CD14-positive monocyte (primary cell): ENCODE measurements at places on chromosomes 4 and X. TPM values are rescaled to one million over a fixed set of nuclear protein-coding genes. Genes with fewer than 3 reads are reported as not detected.

- H3K27me3 ChIP-seq: no peaks in the 10 kb centered on the region
- no peaks in the 10 kb centered on the region for H3K4me1 ChIP-seq
- no peak overlapping the region for H3K27ac ChIP-seq
Measured at GRCh38 chrX:119459181-119459580, 9.1 kb upstream of the SLC25A5 start.

CCDC160 gene
- not detected for polyA plus RNA-seq

GRCh38 chrX:40050532-40050931 is 47.2 kb downstream of the BCOR start:
- DNase-seq: no peak
- H3K36me3 ChIP-seq: peaks cover 66% of the 10 kb centered on the region
- no peaks in the 10 kb centered on the region for H3K27me3 ChIP-seq
- H3K4me1 ChIP-seq: no peaks in the 10 kb centered on the region

- no peak overlapping the region for H3K27ac ChIP-seq
- H3K4me1 ChIP-seq: no peaks in the 10 kb centered on the region
- DNase-seq: no peak
- H3K36me3 ChIP-seq: no peaks in the 10 kb centered on the region
- H3K27me3 ChIP-seq: no peaks in the 10 kb centered on the region
- no peak overlapping the region for H3K4me3 ChIP-seq
Measured at GRCh38 chr4:143768007-143768591, 67.6 kb upstream of the FREM3 start.

- H3K4me1 ChIP-seq: no peaks in the 10 kb centered on the region
- H3K36me3 ChIP-seq: no peaks in the 10 kb centered on the region
- no peak overlapping the region for H3K27ac ChIP-seq
Measured at GRCh38 chrX:104641176-104641575, 75.2 kb downstream of the IL1RAPL2 start.

- no peaks in the 10 kb centered on the region for H3K27me3 ChIP-seq
- H3K36me3 ChIP-seq: no peaks in the 10 kb centered on the region
Measured at GRCh38 chrX:97065066-97065465, 181.4 kb downstream of the RPA4 start.

GRCh38 chrX:110087485-110088356 is 84.8 kb downstream of the TMEM164 start:
- DNase-seq: peak; percentile 71
- H3K27me3 ChIP-seq: peaks cover 3% of the 10 kb centered on the region
- H3K4me3 ChIP-seq: peak overlapping the region; percentile 33
- H3K4me1 ChIP-seq: peaks cover 52% of the 10 kb centered on the region
- H3K36me3 ChIP-seq: no peaks in the 10 kb centered on the region
- H3K27ac ChIP-seq: peak overlapping the region; percentile 89

GRCh38 chr4:83548151-83548905 is 12.4 kb downstream of the GPAT3 start:
- peaks cover 43% of the 10 kb centered on the region for H3K4me1 ChIP-seq
- no peak overlapping the region for H3K4me3 ChIP-seq
- peaks cover 23% of the 10 kb centered on the region for H3K36me3 ChIP-seq

- no peaks in the 10 kb centered on the region for H3K27me3 ChIP-seq
- no peak overlapping the region for H3K4me3 ChIP-seq
- H3K4me1 ChIP-seq: peaks cover under 1% of the 10 kb centered on the region
- DNase-seq: no peak
Measured at GRCh38 chr4:53987761-53988171, 76.6 kb downstream of the CHIC2 start.

DNA sequence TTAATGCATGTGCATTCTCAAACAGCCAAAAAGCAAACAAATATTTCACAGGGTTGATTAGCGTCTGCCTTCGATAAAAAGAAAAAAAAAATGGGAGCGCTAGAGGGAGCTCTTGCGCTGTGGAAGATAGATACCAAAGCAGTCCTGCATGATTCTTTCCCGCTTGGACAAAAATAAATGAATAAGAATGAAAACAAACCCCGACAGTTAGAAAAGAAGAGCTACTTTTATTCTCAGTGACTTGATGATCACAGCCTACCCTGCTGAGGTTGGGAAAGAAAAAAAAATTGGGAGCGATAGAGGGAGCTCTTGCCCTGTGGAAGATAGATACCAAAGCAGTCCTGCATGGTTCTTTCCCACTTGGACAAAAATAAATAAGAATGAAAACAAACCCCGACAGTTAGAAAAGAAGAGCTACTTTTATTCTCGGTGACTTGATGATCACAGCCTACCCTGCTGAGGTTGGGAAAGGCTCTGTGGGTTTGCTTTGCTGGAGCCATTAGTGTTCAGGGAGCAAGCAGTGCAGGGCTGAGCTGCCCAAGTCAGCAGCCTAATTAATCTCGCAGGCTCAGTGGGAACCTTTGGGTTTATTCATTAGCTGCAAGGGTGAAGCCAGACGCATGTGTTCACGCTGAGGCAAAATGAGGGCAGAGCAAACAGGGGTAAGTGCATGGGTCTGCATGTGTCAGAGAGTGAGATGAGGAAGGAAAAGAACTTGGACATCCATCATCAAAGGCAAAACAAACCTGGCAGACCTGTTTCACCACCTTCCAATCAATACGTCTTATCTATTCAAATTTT is 249.3 kb upstream of the PRKX start:
- no peaks in the 10 kb centered on the region for H3K27me3 ChIP-seq
- no peaks in the 10 kb centered on the region for H3K36me3 ChIP-seq
- no peak for DNase-seq
- no peaks in the 10 kb centered on the region for H3K4me1 ChIP-seq
- no peak overlapping the region for H3K4me3 ChIP-seq

RAI2 gene
- polyA plus RNA-seq: not detected

PHKA1 gene
- not detected for polyA plus RNA-seq

DMRTC1B gene
- polyA plus RNA-seq: not detected

DNA sequence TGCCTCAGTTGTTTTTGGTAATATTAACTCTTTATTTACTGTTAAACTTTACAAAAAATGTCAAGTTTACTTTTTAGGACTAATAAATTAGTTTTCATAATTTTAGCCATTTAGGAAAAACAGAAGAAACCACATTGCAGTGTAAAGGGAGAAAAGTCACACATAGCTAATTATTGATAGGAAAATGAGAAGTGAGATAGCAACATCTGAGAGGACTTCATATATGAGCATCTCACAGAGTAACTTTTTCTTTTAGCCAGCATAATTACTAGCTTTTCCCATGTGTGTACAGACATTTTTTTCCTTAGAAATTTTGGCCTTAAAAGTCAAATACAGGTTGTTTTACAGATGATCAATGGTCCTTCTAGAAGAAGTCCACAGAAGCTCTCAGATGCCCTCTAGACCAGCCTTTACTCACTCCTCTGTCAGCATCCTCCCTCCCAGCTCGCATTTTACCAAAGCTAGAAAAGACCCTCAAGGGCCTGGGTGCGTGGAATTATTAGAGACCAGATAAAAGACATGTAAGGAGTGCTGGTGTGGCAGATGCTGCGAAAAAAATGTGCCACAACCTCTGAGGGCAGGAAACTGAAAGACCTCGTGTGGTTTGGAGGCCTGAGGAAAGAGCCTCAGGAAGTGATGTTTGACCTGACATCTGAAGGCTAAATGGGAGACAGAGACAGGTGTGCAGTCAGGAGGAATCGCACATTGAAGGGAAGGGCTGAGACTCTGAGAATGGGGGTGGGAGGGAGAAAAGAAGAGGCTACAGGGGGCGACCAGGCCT is 156.9 kb downstream of the CBR4 start:
- no peak overlapping the region for H3K4me3 ChIP-seq
- H3K36me3 ChIP-seq: no peaks in the 10 kb centered on the region
- H3K27ac ChIP-seq: no peak overlapping the region
- H3K27me3 ChIP-seq: no peaks in the 10 kb centered on the region
- no peak for DNase-seq

MAGEB2 gene
- not detected in 2 replicates for polyA plus RNA-seq

DNA sequence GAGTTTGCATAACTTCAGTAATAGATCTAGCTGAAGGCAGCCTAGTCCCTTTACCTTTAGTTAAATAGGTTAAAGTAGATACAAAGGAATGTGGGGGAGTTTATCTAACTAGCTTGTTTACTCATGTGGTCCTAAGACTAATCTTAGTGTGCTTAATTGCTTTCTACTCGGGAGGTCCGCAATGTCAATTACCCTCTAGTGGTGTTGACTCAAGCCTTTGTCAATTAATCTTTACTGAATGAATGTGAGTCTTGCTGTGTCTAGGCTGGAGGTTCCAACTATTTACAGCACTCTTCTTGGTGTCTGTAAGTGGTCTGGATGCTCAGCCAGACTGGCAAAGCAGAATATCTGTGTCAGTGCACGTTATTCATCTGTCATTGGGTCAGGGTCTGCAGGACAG is 17.9 kb upstream of the YTHDC1 start:
- no peaks in the 10 kb centered on the region for H3K27me3 ChIP-seq
- H3K27ac ChIP-seq: no peak overlapping the region
- no peaks in the 10 kb centered on the region for H3K36me3 ChIP-seq
- peaks cover 9% of the 10 kb centered on the region for H3K4me1 ChIP-seq

- H3K27ac ChIP-seq: no peak overlapping the region
- no peaks in the 10 kb centered on the region for H3K27me3 ChIP-seq
- H3K4me1 ChIP-seq: no peaks in the 10 kb centered on the region
- H3K36me3 ChIP-seq: no peaks in the 10 kb centered on the region
Measured at GRCh38 chr4:115655626-115656025, 542.2 kb upstream of the NDST4 start.

FAT1 gene
- not detected for polyA plus RNA-seq

DNA sequence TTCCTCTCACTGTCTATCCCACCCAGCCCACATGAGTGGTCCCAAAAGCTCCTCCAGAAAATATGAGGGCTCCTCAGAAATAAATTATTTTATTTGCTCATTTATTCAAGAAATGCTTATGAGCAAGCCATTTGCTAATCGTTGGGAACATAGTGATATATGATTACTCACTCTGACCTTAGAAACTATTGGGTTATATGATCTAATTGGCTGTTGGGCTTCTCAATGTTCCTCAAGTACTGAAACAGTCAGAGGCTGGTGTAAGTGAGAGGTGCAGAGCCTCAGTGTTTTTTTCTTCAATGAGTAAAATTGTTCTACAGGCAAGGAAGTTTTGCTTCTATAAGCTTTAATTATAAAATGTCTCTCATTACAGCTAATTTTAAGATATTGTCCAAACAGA is 893.8 kb upstream of the INTU start:
- H3K4me1 ChIP-seq: no peaks in the 10 kb centered on the region
- no peaks in the 10 kb centered on the region for H3K36me3 ChIP-seq
- no peak for DNase-seq
- no peak overlapping the region for H3K27ac ChIP-seq

- no peaks in the 10 kb centered on the region for H3K36me3 ChIP-seq
- H3K27ac ChIP-seq: no peak overlapping the region
- no peaks in the 10 kb centered on the region for H3K4me1 ChIP-seq
- no peak overlapping the region for H3K4me3 ChIP-seq
- no peak for DNase-seq
- no peaks in the 10 kb centered on the region for H3K27me3 ChIP-seq
Measured at GRCh38 chr4:95591278-95591677, 42.5 kb upstream of the UNC5C start.

DNA sequence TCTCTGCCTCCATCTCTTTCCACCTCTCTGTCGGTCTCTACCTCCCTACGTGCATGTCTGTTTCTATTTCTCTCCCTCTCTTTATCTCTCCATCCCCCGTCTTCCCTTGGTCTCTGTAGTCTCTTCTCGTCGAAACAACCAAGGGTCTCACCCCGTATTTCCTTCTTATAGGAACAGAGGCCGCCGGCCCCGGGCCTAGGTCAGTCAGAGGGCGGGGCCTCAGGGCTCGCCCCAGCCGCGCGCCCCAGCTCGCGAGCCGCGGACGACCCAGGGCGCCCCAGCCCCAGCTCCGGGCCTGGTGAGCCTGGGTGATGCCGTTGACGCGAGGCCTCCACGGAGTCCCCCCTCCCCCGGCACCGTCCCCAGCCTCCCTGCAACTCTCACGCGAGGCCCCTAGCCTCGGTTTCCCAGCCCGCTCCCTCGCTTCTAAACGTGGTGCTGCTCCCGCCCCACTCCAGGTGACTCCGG is 6.6 kb downstream of the TIMM17B start:
- H3K4me3 ChIP-seq: peak overlapping the region; percentile 39
- DNase-seq: peak; percentile 18
- no peak overlapping the region for H3K27ac ChIP-seq
- no peaks in the 10 kb centered on the region for H3K27me3 ChIP-seq
- H3K36me3 ChIP-seq: peaks cover 12% of the 10 kb centered on the region

XKRX gene
- not detected for polyA plus RNA-seq

DNA sequence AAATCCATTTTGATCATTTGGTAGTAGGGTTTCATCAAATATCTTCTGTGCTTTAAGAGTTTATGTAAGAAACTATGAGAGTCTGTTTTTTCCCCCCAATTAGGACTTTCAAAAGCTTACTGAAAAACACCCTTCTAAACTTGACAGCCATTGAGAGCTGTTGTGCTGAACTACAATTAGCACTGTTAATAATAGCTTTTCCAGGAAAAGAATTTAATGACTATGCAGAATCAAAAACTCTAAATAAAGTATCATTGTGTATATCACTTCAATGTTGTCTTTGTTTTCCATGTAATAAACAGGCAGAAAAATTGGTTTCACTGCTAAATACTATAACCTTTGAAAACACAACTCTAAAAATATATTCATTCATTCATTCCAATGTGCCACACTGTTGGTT is 121.4 kb upstream of the PDE5A start:
- no peak overlapping the region for H3K27ac ChIP-seq
- DNase-seq: no peak
- H3K4me3 ChIP-seq: no peak overlapping the region
- no peaks in the 10 kb centered on the region for H3K27me3 ChIP-seq
- H3K4me1 ChIP-seq: no peaks in the 10 kb centered on the region

- no peaks in the 10 kb centered on the region for H3K36me3 ChIP-seq
- H3K4me1 ChIP-seq: no peaks in the 10 kb centered on the region
- H3K4me3 ChIP-seq: no peak overlapping the region
- DNase-seq: no peak
Measured at GRCh38 chrX:45689971-45690370, 489.3 kb upstream of the DIPK2B start.

DNA sequence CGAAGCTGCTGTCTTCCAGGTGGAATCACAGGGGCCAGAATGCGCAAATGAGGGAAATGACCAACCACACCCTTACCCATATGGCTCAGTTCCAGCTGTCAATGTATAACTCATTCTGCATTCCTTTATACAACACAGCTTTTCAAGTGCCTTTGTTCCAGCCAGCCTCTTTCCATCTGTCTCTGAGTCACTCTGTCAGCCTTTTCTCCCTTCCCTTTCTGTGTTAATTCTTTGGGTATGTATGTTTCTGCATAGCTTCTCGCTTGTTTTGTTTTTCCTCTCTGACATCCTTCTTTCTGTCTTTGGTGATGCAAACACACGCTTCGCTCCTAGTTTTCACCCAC is 54.5 kb downstream of the RS1 start:
- H3K4me1 ChIP-seq: peaks cover 16% of the 10 kb centered on the region
- peaks cover 2% of the 10 kb centered on the region for H3K36me3 ChIP-seq
- H3K27ac ChIP-seq: peak overlapping the region; percentile 14
- peak; percentile 1 for DNase-seq
- H3K27me3 ChIP-seq: no peaks in the 10 kb centered on the region
- H3K4me3 ChIP-seq: peak overlapping the region; percentile 28
